SHP77 treated with DMSO at 0.1 percent for 48 hours (cell line): ENCODE measurements at places on chromosomes 11 and 22.
A peak's percentile ranks its signal among the peaks of the same experiment; 100 is the strongest.

- DNase-seq = peak; percentile 73
Observed at GRCh38 chr22:44567846-44568493, 69.9 kb upstream of the RTL6 start.

DNA sequence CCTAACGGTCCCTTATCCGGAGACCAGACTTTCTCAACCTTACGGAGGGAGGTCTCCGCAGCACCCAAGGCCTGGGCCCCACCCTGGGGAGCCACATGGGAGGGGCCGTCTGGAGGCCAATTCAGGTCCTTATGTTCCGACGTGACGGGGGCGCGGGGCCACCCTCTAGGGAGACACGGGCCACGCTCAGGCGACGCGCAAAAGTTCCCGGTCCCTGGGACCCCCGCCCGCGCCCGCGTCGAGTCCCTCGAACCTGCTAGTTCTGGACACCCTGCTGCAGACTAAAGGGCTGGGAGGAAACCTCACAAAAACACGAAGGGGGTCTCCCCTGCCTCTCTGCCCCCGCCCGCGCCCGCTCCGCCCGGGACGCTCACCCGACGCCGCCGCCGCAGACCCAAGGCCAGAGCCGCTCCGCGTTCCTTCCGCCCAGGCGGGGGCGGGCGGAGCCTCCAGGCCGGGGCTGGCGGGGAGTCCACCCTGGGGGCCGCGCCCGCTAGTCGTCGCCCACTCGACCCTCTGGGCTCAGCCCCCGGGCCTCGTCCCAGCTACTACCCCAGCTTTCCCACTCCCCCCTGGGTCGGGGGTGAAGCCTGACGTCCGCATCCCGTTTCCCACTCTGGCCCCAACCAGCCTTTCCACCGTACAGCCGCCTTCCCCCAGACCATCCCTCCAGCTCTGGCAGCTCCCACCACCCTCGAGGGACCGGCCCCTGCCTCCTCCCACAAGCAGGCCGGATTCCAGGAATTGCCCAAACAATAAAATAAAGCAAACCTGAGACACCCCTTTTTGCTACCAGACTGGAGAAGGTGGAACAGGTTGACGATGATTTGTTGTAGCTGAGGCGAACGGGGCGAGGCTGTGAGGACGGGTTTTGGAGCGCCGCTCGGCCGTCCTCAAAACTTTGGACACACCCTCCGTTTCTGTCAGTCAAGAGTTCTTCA is 2.7 kb downstream of the RNH1 start:
- no peak for DNase-seq

GRCh38 chr11:41613326-41613725 is 153.9 kb upstream of the LRRC4C start:
- DNase-seq = no peak

GRCh38 chr22:38071421-38072321 is 12.3 kb downstream of the SLC16A8 start:
- no peak for DNase-seq

DNA sequence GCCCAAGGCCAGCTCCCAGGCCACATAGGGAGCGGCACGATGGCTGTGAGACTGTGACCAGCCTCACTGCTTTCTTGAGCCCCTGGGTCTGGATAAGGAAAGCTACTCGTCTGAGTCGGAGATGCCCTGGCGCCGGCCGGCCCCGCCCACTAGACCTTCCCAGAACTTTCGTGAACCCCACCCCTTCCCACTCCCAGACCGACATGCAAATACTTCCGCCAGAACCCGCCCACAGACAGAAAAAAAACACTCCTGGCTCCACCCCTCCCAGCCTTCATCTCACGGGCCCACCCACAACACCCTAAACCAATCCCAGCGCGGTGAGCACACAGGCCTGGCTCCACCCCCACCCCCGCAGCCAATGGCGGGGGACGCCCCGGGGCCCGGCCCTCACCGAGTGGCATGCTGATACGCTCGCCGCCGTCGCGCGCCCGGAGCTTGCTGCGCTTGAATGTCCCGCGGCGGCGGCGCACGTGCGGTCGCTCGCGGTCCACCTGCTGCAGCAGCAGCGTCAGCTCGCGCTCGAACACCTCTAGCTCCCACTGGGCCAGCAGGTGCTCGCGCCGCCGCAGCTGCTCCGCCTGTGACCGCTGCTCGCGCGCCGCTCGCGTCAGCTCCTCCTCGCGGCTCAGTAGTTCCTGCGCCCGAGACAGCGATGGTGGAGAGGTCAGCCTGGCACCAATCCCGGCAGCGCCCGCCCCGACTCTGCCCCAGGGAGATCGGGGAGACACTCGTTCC is 7.0 kb downstream of the MAP3K11 start:
- DNase-seq = peak; percentile 66

DNA sequence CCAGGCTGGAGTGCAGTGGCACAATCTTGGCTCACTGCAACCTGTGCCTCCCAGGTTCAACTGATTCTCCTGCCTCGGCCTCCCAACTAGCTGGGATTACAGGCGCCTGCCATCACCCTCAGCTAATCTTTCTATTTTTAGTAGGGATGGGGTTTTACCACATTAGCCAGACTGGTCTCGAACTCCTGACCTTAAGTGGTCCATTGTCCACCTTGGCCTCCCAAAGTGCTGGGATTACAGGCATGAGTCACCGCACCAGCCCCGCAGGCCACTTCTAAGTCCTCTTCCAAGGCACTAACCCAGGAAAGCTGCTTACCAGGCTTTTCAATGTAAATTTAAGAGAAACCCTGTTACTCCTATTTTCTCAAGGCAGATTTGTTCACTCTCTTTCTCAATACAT is 50.4 kb downstream of the DENND5A start:
- no peak for DNase-seq

GRCh38 chr11:1844221-1845094 is 5.7 kb downstream of the TNNI2 start:
- no peak for DNase-seq

- no peak for DNase-seq
Observed at GRCh38 chr22:45298934-45299505, 10.7 kb upstream of the FAM118A start.

- no peak for DNase-seq
Observed at GRCh38 chr11:131248588-131248987, 121.8 kb upstream of the NTM start.

DNA sequence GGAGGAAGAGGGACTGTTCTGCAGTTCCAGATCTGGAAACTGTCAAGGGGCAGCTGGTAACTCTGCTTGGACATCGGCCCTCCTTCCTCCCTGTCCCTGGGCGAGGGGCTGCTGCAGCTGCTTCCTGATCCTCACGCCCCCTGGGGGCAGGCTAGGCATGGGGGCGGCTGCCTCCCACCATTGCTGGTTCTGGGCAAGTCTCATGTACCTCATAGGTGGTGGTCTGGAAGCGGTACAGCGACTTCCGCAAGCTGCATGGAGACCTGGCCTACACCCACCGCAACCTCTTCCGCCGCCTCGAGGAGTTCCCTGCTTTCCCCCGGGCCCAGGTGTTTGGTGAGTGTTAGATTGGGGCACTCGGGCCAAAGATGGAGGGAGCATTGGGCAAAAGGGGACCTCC is 5.0 kb downstream of the SNX15 start:
- DNase-seq = no peak

- no peak for DNase-seq
Observed at GRCh38 chr11:115164774-115165173, 339.4 kb downstream of the CADM1 start.

GRCh38 chr11:7351228-7351627 is 99.5 kb downstream of the SYT9 start:
- DNase-seq = no peak

GRCh38 chr11:64337538-64338249 is 2.3 kb upstream of the CCDC88B start:
- no peak for DNase-seq

DNA sequence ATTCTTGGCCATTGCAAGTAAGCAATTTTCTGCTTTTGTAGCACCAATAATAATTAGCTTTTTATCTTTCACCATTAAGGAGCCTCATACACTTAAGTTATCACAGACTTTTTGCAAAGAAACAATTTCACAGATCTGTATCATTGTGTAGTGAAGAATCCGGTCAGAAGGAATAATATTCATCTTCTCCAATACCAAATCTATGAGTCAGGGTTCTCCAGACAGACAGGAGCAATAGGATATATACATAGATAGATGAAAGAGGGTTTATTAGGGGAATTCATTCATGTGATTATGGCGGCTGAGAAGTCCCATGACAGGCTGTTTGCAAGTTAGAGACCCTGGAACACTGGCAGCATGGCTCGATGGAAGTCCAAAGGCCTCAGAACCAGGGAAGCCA is 82.9 kb upstream of the UBASH3B start:
- DNase-seq = no peak

GRCh38 chr22:41929418-41929810 is 2.8 kb upstream of the TNFRSF13C start:
- peak; percentile 48 for DNase-seq

DNA sequence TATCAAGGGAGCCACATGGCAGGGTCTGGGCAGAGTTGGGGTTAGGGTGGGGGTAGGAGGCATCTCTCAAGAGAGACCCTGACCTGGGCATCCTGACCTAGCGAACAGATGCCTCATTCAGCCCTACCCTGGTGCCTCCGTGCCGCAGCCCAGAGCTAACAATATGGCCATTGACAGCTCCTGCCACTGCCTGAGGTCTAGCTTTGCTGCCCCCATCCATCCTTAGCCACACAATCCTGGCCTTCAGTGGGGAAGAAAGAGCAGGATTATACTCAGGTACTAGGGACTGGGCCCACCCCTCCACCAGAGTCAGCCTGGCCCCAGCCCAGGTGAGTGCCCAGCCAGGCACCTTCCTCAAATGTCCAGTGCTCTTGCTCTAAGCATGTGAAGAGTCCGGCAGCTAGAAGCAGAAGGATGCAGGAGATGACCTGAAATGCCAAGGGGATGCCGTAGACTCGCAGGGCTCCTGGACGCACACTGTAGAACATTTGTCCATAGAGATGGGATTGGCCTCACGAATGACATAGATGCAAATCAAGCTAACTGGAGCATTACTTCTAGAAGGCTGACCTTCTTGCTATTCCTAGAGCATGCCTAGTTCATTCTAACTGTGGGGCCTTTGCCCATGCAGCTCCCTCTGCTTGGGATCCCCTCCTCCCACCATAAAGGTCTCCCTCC is 13.3 kb upstream of the SERPINH1 start:
- DNase-seq = no peak

DNA sequence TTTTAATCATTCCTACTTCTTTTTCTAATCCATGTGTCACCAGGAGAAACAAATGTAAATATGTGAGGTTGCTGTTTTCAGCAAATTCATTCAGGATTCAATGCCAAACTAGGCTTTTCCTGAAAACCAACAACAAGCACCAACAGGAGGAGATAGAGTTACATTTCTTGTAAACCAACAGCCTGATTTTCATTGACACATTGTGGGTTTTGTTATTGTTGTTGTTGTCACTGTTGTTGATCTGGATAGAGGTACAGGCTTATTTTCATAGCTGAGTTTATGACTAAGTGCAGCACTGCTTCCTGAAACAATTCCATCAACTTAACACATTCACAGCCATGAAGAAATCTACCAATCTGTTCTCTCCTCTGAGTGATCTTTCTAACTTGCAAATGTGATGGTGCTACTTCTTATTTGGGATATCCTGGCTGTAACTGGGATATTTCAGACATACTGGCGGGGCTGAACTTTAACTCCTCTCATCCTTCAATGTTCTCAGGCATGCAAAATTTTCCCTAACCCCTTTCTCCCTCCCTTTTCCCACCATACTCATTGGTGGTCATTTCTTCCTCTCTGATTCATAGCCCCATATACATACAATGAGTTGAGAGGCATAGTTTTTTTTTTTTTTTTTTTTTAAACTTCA is 65.5 kb downstream of the ME3 start:
- DNase-seq = no peak
